ENCODE measurements at places on chromosomes 2 and 18.

DNA sequence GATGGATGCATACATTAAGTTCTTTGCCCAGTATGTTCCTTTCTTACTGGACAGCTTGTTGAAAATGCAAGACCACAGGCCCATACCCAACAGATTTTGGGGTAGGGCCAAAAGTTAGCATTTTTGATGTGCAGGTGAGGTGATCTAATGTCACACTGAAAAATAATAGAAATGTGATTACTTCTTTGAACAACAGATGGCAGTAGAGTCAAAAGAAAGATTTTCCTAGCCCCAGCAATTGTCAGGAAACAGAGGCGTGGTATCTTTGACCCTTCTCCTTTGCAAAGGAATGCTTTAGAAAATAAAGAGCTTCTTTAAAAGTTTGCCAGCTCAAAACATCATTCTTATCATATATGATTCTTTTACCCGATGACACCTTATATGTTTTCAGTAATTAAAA, 343.6 kb upstream of the SYT4 start:
- peak; percentile 1 for DNase-seq

- DNase-seq = peak; percentile 72
These were observed 732 bp upstream of the ANXA4 start for GRCh38 chr2:69741229-69741574.

DNA sequence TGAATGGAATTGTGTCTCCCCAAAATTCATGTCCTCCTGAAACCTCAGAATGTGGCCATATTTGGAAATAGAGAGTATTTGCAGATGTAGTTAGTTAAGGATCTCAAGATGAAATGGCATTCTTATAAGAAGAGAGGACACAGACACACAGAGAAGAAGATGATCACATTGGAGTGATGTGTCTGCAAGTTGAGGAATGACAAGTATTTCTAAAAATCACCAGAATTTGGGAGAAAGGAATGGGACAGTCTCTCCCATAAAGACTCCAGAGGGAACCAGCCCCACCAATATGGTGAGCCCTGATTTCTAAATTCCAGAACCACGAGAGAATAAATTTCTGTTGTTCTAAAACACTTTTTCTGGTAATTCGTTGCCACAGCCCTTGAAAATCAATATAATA, 166.3 kb downstream of the C1D start:
- DNase-seq = no peak

GRCh38 chr18:36757081-36757480, 71.7 kb downstream of the TPGS2 start:
- DNase-seq = peak; percentile 14

- no peak for DNase-seq
These were observed 233.8 kb downstream of the LDLRAD4 start for GRCh38 chr18:13452388-13452811.

- peak; percentile 31 for DNase-seq
These were observed 2.0 kb downstream of the ACAA2 start for GRCh38 chr18:49811151-49811938.

DNA sequence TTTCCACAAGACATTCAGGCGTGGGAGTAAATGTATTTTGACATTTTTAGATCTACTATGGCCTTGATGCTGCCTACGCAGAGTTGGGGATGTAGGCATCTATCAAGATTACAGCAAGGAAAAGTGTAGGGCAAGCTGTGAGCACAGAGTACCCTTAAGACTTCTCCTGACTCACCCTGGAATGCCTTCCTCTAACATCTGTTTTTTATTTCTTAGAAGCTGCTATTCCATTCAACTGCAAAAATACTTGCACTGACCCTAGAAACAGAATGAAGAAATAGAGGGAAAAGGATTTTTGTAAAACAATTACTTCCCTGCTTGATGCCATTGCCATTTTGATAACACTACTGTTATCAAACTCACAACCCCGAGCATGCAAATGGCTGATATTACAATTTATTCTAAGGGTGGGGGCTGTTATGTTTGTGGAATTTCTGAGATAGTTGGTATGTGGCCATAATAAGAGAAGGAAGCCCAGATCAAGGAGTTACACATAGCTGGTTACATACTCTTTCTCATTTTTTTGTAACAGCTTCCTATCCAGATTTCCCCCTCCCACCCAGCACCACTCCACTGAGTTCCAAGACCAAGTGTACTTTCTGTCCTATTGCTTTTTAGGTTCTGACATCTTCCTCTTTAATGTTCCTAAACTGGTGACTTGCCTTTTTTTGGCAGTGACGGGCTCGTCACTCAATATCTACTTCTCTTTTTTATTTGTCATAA, 6.0 kb upstream of the ROCK1 start:
- no peak for DNase-seq

DNA sequence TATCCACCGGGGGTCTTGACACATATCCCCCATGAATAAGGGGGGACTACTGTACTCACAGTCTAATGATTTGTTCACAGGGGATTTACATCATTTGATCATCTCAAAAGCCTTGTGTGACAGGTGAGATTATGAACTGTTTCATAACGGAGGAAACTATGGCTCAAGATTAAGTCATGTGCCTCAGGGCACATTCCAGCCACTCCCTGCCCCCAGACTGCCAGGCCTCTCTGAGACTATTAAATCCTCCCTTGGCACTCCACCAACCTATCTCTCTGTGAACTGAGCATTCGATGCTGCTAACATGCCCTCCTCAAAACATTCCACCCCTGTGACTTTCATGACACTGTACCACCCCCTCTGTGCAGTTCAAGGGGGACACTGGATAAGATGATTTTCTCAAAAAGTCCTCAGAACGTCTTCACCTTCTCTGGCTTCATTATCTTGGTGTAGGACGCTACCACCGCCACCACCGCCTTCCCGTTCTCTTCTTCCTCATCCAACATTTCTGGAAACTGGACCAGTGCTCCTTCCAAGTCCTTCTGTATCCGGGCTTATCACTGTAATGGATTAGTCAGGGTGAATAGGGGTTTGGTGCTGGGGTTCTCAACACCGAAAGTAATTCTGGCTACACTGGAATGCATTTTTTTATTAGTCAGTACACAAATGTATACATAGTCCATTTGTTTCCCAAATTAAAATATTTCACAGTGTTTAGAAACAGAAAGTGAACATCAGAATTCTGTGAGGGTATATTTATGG, 169.6 kb downstream of the KCNS3 start:
- DNase-seq = no peak

GRCh38 chr2:126887506-126887905, 11.2 kb upstream of the TEX51 start:
- no peak for DNase-seq

GRCh38 chr2:78465707-78466106, 559.8 kb upstream of the REG3G start:
- no peak for DNase-seq

DNA sequence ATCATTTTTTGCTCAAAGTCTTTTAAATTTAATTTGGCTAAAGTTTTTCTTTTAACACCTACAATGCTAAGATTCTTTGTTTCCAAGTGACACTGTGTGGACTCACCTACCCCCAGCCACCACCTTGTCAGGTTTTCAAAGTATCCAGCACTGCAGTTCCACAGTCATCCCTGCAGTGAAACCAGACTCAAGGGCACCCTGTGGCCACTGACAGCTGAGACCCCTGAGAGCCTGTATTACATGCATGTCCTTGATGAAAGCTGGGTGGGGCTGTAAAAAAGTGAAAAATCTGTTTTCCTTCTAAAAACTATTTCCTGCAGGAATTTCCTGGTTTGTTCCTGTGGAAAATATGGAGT, 19.9 kb downstream of the TPRKB start:
- no peak for DNase-seq
